ENCODE measurements at places on chromosomes 5 and 9.

DNA sequence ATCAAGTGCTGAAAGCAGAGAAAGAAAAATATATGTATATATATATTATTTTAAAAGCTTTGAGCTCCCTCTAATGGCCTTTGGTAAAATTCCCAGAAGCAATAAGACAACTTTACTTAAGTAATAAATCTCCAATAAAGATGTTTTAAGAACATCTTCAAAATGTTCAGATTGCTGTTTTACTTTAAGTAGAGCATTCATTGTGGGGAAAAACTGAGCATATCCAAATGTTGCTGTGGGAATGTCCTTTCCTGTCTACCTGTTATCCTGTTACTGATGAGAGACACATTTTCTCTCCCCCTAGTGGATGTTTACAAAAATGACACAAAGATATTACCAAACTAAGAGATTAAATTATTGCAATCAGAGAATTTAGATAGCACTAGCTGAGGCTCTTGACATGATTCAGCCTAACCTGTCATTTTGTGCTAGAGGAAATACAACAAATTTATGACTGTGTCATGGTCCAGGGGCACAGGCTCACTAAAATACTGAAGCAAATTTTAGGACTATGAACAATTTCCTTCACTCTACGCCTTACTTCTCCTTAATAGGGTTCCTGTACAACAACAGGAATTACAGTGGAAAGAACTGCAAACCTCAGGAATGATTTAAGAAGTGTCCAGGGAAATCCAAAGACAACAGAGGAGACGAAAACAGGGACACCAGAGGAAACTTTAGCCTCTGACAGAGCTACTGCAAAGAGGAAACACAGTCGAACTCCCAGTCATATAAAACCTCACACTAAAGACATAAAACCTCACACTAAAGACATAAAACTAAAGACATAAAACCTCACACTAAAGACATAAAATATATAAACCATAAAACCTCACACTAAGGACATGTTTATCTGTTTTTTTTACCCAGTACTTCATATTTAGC, 24.3 kb upstream of the PRRC1 start:
- DNase-seq: no peak

- DNase-seq: no peak
Measured at GRCh38 chr9:136898483-136899100, 12.3 kb downstream of the TRAF2 start.

- no peak for DNase-seq
Measured at GRCh38 chr5:86979811-86980411, 287.8 kb upstream of the RASA1 start.

DNA sequence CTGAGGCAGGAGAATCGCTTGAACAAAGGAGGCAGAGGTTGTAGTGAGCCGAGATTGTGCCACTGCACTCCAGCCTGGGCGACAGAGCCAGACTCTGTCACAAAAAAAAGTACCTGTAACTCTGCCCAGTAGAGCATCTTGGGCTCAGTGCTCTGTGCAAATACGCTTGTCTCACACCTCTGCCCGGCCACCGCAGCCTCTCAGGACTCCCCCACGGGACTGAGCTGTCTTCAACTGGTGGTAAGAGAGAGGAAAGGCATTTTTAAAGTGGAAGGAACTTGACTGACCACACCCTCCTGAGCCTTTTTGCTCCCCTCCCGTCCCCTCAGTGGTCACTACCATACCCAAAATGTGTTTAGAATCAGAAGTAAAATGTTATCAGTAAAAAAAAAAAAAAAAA, 174.3 kb upstream of the PIK3R1 start:
- DNase-seq: no peak

DNA sequence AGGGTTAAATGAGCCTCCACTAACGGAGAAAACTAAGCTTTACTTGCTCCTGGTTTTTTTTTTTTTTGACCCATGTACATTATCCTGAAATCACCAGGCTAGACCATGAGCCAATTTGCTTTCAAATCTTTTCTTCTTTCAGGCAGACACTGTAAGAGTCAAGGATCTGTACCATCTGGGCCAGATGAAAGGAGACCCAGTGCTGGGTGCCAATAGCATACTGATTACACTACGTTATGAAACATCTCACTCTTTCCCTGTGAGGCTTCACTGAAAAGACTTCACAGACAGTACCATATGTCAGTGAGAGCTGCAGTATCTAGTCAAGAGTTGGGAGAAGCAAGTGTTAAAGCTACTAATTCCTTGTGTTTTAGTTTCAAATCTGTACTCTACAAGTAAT, 161.2 kb upstream of the PTPRD start:
- DNase-seq: no peak

DNA sequence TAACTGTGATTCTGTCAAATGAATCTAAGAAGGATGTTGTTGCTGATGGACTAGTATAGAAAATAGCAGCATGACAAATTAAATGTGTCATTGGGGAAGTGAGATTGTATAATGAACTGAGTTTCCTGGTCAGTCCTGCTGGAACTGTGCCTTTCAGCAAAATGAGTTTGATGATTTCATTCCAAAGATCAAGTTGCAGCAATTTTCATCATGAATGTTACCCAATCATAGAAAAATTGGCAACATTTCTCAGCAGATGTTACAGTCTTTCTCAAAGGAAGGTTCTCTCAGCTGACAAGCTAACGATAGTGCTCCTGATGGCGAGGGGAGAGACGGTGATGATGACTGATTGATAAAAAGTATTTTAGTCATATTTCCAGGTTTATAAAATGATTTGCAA, 10.7 kb downstream of the PCDHAC2 start:
- no peak for DNase-seq

- DNase-seq: no peak
Measured at GRCh38 chr5:127409921-127410675, 107.3 kb upstream of the PRRC1 start.

- DNase-seq: no peak
Measured at GRCh38 chr9:127223810-127224177, 40.8 kb upstream of the GARNL3 start.
